ENCODE measurements at places on chromosomes 2 and 18. TPM values are rescaled to one million over a fixed set of nuclear protein-coding genes. Genes with fewer than 3 reads are reported as not detected.

GRCh38 chr2:172052000-172052983 is 33.0 kb upstream of the DLX1 start:
- peak overlapping the region; percentile 43 for H3K27ac ChIP-seq
- no peak overlapping the region for H3K4me3 ChIP-seq
- DNase-seq, result no peak
- H3K4me1 ChIP-seq, result peaks cover 34% of the 10 kb centered on the region
- H3K27me3 ChIP-seq, result peaks cover 10% of the 10 kb centered on the region

DNA sequence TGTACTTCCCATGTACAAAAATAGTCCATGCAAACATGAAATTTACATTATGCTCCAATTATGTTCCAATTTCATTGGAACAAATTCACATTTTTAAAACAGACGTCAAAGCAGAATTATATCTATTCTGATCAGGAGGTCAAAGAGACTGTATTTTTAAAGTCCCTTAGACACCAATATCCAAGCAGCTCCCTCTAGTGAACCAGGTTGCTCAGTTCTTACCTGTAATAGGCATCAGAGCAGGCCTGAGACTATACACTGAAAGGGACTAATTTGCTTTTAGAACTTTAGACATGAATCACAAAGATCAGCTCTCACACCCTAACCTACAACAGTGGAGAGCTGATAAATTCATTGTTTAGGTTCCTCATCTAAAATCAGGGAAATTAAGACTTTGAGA is 273.9 kb downstream of the MBD2 start:
- no peak overlapping the region for H3K4me3 ChIP-seq
- no peaks in the 10 kb centered on the region for H3K4me1 ChIP-seq
- no peaks in the 10 kb centered on the region for H3K27me3 ChIP-seq
- H3K27ac ChIP-seq, result no peak overlapping the region
- DNase-seq, result no peak

DNA sequence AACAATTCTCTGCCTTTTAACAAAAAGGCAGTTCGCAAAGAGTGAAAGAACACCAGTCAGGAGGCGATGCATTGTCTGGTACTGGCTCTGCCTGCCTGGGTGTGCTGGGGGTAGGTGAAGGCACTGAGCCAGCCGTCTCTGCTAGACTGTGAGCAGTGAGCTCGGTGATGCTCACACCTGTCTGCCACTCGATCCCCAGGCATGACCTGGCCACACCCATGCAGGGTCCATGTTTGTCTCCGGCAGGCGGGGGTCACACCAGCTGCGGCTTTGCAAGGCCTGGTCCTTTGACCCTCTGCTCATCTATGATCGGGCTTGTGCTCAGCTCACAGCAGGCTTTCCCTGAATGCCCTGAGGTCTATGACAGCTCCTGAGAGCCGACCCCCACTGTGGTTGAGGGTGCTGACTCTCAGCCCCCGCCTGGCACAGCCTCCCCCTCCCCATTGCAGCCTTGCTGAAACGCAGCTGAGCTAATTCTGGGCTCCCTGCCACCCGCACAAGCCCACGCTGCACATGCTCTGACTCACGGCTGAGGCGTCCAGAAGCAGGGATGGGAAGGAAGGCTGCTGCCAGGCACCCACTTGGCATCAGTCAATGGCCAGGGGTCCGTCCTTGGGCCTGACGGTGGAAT is 23.7 kb downstream of the CRACDL start:
- no peak overlapping the region for H3K27ac ChIP-seq
- H3K4me3 ChIP-seq, result no peak overlapping the region
- no peaks in the 10 kb centered on the region for H3K36me3 ChIP-seq

- peaks cover 46% of the 10 kb centered on the region for H3K4me1 ChIP-seq
- no peaks in the 10 kb centered on the region for H3K27me3 ChIP-seq
- peaks cover 2% of the 10 kb centered on the region for H3K36me3 ChIP-seq
- no peak overlapping the region for H3K27ac ChIP-seq
- no peak for DNase-seq
- H3K4me3 ChIP-seq, result no peak overlapping the region
These were observed 44.8 kb downstream of the ASAP2 start for GRCh38 chr2:9251154-9252001.

GRCh38 chr2:68832233-68832869 is 38.8 kb downstream of the BMP10 start:
- H3K27me3 ChIP-seq, result peaks cover 10% of the 10 kb centered on the region
- H3K4me3 ChIP-seq, result no peak overlapping the region
- DNase-seq, result no peak
- no peak overlapping the region for H3K27ac ChIP-seq

DNA sequence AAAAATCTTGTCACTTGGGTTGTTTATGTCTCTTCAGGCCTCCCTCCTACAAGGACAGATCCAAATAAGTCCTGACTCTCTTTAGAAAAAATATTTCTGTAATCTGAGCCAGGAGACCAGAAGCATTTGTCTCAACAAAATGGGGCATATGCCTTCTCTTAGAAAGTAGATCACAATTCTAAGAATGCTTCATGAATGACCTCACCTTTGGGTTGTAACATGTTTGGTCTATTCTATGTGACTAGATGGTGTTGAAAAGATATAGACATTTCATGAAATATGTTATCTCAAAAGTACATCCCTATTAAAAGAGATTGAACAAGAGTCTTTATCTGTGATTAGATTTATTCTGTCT is 159.0 kb upstream of the SETBP1 start:
- H3K27ac ChIP-seq, result no peak overlapping the region
- H3K4me1 ChIP-seq, result peaks cover 17% of the 10 kb centered on the region
- H3K27me3 ChIP-seq, result no peaks in the 10 kb centered on the region
- no peaks in the 10 kb centered on the region for H3K36me3 ChIP-seq
- no peak for DNase-seq

DNA sequence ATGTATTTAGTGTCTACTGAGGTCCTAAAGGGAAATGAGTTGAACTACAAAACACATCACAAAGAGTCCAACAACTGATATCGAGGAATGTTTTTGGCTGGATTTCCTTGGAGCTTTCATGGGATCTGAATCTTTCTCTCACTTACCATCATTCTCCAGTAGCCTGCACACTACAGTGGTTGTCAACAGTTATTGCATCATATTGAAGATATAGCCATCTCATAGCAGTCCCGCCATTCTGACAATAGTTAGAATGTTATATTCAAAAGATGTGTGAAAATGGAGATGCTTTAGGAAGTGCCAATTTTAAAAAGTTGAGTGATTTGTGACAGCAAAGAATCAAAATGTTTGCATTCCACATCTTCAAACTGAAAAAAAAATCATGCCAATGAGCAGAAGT is 186.8 kb downstream of the DSC3 start:
- no peaks in the 10 kb centered on the region for H3K4me1 ChIP-seq
- H3K36me3 ChIP-seq, result no peaks in the 10 kb centered on the region
- no peaks in the 10 kb centered on the region for H3K27me3 ChIP-seq
- H3K27ac ChIP-seq, result no peak overlapping the region

GRCh38 chr2:114864901-114865300 is 422.5 kb downstream of the DPP10 start:
- H3K36me3 ChIP-seq, result no peaks in the 10 kb centered on the region
- H3K27ac ChIP-seq, result no peak overlapping the region
- no peak for DNase-seq
- peaks cover 6% of the 10 kb centered on the region for H3K27me3 ChIP-seq

DNA sequence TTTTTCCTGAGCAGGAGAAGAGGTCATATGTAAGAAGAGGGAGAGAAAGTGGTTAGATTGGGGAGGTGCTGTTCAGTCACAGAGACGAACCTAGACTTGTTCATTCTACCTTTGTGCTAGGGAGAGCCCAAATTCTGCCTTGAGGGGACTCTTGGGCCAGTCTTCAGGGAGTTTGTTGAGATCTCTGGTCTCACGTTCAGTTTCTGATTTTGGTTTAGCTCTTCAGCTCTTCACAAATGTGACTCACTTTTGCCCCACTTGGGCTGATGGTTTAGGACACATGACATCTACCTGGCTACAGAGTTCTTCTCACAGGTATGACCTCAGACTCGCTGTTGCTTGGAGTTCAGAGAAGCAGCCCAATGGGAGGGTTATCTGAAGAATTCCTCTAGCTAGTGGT is 49.2 kb upstream of the DARS1 start:
- no peak overlapping the region for H3K4me3 ChIP-seq
- peaks cover 18% of the 10 kb centered on the region for H3K27me3 ChIP-seq
- peaks cover 20% of the 10 kb centered on the region for H3K4me1 ChIP-seq
- no peaks in the 10 kb centered on the region for H3K36me3 ChIP-seq
- no peak overlapping the region for H3K27ac ChIP-seq
- DNase-seq, result no peak

GRCh38 chr2:238945433-238946150 is 97.7 kb downstream of the TWIST2 start:
- DNase-seq, result no peak
- peaks cover 3% of the 10 kb centered on the region for H3K4me1 ChIP-seq
- H3K36me3 ChIP-seq, result no peaks in the 10 kb centered on the region

DNA sequence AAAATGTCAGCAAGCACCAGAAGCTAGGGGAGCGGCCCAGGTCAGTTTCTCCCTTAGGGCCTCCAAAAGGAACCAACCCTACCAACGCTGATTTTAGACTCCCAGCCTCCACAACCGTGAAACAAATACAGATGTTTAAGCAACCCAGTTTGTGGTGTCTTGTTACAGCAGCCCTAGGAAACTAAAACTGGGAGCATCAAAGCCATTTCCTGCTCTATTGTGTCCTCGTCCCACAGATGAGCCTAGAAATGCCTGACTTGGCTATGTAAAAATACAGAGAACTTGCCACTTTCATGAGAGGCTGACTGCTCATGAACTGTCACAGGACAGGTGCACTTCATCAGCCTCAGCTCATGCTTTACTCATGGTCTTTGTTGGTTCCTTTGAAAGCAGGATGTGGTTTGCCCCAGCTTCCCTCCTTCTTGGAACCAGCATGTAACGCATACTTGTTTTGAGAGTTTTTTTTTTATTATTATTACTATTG is 97.6 kb upstream of the SLC39A10 start:
- no peak overlapping the region for H3K4me3 ChIP-seq
- no peak for DNase-seq
- peaks cover 20% of the 10 kb centered on the region for H3K4me1 ChIP-seq
- no peaks in the 10 kb centered on the region for H3K36me3 ChIP-seq

DNA sequence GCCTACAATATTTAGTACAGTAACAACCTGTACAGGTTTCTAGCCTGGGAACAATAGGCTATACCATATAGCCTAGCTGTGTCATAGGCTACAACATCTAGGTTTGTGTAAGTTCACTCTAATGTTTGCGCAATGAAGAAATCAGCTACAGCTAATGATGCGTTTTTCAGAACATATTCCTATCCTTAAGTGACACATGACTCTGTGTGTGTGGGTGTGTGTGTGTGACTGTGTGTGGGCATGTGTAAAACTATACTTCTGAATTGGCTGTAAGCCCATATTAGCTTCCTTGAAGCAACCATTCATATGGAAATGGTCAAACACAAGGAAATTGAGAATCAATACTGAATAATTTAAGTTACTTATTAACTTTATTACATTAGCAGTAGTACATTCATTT is 120.8 kb upstream of the SULT1C3 start:
- no peaks in the 10 kb centered on the region for H3K27me3 ChIP-seq
- no peak for DNase-seq
- H3K4me1 ChIP-seq, result no peaks in the 10 kb centered on the region

GRCh38 chr18:62318228-62319180 is 6.6 kb upstream of the TNFRSF11A start:
- H3K27me3 ChIP-seq, result peaks cover 47% of the 10 kb centered on the region
- no peaks in the 10 kb centered on the region for H3K4me1 ChIP-seq
- no peak for DNase-seq

- H3K27ac ChIP-seq, result no peak overlapping the region
- H3K36me3 ChIP-seq, result no peaks in the 10 kb centered on the region
- H3K27me3 ChIP-seq, result peaks cover 4% of the 10 kb centered on the region
- no peak for DNase-seq
- H3K4me1 ChIP-seq, result peaks cover 25% of the 10 kb centered on the region
These were observed 160.1 kb upstream of the MYCN start for GRCh38 chr2:15780234-15780633.

GRCh38 chr2:235768606-235769005 is 274.8 kb downstream of the AGAP1 start:
- H3K36me3 ChIP-seq, result peaks cover 2% of the 10 kb centered on the region
- H3K27me3 ChIP-seq, result no peaks in the 10 kb centered on the region
- H3K4me3 ChIP-seq, result no peak overlapping the region

DNA sequence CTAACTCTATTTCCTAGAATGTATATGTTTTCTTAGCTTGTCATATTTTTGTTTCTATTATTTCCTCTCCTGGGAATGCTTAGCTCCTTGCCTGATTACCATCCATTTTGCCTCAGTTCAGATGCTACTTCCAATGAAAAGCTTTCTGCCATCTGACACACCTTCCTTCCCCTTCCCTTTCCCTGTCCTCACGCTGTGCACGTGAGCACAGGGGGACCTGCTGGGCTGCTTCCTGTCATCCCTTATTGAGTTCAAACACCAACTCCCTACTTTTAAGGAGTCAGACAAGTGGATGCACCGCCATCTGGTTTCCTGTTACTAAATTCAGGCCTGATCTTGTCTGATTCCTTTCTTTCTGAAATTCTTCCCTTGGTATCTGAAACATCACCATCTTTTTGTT is 2.4 kb upstream of the INO80C start:
- no peak overlapping the region for H3K4me3 ChIP-seq
- H3K4me1 ChIP-seq, result peaks cover 26% of the 10 kb centered on the region
- no peaks in the 10 kb centered on the region for H3K36me3 ChIP-seq
- H3K27ac ChIP-seq, result no peak overlapping the region
- DNase-seq, result no peak

- no peak for DNase-seq
- H3K27me3 ChIP-seq, result no peaks in the 10 kb centered on the region
- H3K4me3 ChIP-seq, result no peak overlapping the region
- H3K4me1 ChIP-seq, result peaks cover 75% of the 10 kb centered on the region
- no peaks in the 10 kb centered on the region for H3K36me3 ChIP-seq
These were observed 64.9 kb downstream of the MCFD2 start for GRCh38 chr2:46850742-46851141.

DNA sequence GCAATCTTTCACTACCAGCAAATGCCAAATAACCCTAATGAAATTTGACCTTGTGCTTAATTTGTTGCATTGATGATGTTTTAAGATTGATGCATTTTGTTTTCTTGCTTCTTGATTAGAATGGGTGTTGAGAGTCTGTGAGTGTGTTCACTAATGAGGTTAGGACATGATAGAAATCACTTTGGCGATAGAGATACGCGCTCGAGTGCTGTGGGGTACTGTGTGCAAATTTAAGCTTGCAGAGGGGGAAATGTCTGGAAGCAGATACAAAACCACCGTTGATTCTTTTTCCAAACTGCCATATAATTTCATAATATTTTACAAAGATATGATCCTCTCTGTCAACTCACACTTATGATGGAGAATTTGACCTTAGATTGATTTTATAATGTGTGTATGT is 200.9 kb downstream of the PIEZO2 start:
- peaks cover 37% of the 10 kb centered on the region for H3K36me3 ChIP-seq
- H3K27me3 ChIP-seq, result no peaks in the 10 kb centered on the region
- H3K4me1 ChIP-seq, result no peaks in the 10 kb centered on the region
- no peak for DNase-seq

GRCh38 chr2:48157150-48157549 is 250.9 kb upstream of the FBXO11 start:
- H3K4me1 ChIP-seq, result no peaks in the 10 kb centered on the region
- no peak for DNase-seq
- H3K36me3 ChIP-seq, result peaks cover 5% of the 10 kb centered on the region
- no peak overlapping the region for H3K4me3 ChIP-seq

HOXD13 gene
- 0.63 TPM for total RNA-seq

KCNK3 gene
- 6.6 TPM for total RNA-seq

TIGD1 gene
- total RNA-seq, result 11.2 TPM

SCTR gene
- 0.97 TPM for total RNA-seq

USP34 gene
- 149 TPM for total RNA-seq

DSG1 gene
- total RNA-seq, result 0.09 TPM

GAREM1 gene
- total RNA-seq, result 9.5 TPM
